ENCODE measurements at places on chromosomes 5 and 9.

GRCh38 chr9:1759771-1760300, 255.3 kb upstream of the SMARCA2 start:
- DNase-seq = no peak

DNA sequence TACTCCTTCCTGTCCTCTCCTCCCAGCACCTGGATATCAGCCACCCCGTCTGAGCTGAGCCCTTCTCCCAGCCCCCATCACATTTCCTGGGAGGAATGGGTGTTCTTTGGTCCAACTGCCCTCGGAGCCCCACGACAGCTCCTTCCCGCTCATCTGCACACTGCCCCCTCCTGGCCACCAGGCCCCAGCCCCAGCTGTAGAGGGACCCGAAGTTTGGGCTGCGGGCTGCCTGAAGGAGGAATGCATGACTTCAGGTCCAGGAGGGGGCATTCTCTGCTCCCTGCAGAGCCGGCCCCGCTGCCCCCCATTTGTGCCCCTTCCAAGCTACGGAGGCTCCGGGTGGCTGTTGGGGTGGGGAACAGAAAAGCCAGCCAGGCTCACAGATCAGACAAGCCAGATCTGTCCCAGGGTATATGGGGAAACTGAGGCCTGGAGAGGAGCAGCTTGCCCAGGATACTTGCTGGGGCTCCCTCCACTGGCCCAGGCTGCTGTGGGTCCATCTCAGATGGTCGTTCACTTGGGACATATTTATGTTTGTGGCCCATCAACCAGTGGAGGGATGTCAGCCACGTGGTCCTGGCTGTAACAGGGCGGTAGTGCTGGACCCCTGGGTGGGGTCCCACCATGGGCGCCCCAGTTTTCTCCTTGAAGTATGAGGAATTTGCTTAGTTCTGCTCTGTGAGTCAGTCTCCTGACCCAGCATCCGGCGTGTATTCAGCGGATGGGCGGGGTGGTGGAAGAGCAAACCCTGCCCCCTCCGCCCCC, 33.1 kb downstream of the DAB2IP start:
- no peak for DNase-seq

- no peak for DNase-seq
These were observed 78.1 kb upstream of the DAP start for GRCh38 chr5:10839118-10839517.

DNA sequence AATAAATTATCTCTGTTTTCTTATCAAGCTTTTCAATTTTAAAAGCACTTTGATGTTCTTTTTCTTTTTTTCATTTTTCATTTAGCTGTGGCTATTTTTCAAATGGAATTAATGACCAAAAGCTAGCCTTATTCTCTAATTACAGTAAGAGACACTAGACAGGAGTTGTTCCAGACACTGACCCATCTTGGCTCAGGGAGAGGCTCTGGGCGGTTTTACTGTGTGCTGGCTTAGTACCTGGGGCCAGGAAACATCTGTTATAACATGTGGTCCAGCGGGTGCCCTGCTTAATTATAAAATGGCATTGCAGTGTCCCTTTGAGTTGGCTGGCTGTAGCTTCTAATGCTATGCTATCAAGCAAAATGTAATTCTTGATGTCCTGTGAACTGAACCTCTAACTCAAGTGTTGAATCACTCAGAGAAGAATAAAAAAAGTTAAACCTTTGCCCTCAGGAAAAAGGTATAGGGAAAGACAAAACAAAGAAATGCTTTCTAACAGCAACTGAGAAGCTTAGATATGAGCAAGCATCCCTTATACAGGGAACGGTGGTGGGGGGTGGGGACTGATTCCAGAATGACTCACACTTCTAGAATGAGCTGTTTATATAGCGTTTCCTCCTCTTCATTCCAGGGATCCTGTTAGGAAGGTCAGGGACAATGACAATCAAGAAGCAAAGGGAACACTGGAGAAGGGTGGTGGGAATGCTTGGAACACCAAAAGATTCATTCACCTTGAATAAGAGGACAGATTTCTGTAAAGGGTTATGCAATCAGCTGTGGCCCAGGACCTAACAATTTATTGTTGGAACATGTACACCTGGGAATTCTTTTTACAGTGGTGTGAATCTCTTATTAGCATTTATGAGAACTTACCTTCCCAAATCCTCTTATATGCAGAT, 58.7 kb upstream of the NFIB start:
- DNase-seq = peak; percentile 59

DNA sequence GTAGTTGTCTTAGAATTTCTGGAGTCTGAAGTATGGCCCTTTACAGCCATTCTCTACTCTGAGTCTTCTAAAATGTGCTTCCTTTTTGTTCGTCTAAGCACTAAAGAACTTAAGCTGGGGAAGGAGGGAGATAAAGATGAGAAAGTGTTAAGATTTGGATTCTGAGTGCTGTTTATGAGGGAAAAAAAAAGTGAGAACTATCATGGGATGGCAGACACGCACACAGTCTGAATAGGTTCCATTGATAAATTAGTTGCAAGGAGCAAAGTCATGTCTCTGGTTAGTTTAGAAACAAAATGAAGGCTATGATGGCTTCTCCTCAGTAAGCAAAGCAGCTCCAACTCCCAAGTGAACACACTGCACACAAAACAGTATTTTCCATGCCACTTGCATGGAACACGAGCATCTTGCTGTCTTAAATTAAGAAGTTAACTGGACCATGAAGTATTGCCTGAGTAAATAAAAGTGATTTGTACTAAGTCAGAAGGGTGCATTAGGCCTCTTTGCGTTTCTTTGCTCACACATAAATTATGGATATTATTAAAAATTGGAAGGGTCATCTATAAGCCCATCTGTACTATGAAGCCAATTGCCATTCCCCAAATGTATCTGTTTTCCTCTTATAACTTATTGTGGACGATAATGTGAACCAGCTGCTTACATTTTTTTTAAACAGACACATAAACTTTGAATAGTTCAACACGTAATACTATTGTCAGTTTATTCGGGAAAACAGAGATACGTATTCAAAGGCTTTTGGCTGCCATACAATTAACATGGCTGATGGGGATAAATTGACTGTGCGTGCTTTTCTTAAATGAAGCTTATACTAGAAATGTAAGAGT, 199.3 kb downstream of the SGCD start:
- DNase-seq = peak; percentile 65

GRCh38 chr5:90000351-90000750, 409.2 kb downstream of the CETN3 start:
- no peak for DNase-seq

DNA sequence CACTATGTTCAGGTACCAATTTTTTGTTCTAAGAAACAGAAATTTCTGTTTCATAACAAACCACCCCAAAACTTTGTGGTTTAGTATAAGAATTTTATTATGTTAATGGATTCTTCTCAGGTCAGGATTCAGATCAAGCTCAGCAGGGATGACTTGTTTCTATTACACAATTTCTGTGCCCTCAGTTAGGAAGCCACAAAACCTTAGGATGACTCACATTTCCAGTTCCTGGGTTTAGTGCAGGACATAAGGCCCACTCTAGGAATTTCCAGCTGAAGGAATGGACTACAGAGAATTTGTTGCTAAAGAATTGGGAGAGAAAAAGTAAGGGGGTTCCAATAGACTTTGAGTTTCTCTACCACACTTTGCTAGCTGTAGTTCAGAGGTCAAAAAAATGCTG, 629.3 kb downstream of the ANXA1 start:
- DNase-seq = peak; percentile 35

DNA sequence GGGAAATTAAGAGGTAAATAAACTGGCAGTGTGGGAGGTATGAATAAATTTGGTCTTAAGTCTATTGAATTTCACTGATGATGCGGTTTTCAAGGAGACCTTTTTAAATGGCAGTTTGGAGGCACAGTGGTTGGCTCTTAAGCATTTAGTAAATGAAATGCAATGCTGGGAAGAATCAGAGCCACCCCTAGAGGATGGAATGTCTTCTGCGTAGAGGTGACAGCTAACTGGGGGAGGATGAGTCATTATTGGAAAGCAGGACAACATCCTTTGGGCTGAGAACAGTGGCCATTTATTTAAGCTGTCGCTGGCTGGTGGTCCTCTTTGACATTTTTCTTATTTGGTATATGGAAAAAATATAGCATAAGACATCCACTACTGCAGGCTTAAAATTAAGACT, 163.2 kb downstream of the SH3GL2 start:
- no peak for DNase-seq

GRCh38 chr9:137031904-137032640, at the start of gene FUT7:
FUT7 (minus strand) TSS chr9:137032088; CDS start chr9:137031991, 97 bp downstream.
- no peak for DNase-seq

GRCh38 chr5:83377131-83377865, 94.2 kb upstream of the VCAN start:
- peak; percentile 73 for DNase-seq

DNA sequence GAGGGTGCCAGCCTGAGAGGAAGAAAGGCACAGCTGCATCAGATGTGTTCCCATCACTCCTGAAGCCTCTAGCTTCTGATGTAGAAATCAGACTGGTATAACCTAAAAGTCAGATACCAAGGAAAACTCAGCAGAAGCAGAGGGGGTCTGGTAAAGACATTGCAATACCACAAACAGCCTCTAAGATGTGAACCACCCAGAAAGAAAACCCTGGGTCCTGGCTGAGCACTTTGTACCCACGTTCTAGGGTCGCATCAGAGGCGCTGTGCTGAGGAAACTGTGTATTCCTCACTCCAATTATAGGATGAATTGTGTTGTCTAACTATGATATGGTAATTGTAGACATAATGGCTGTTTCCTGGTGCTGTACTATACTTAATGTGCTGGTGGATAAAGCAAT, 275.6 kb downstream of the IRX2 start:
- DNase-seq = no peak

- no peak for DNase-seq
These were observed 2.8 kb downstream of the ARL15 start for GRCh38 chr5:54307583-54307982.

DNA sequence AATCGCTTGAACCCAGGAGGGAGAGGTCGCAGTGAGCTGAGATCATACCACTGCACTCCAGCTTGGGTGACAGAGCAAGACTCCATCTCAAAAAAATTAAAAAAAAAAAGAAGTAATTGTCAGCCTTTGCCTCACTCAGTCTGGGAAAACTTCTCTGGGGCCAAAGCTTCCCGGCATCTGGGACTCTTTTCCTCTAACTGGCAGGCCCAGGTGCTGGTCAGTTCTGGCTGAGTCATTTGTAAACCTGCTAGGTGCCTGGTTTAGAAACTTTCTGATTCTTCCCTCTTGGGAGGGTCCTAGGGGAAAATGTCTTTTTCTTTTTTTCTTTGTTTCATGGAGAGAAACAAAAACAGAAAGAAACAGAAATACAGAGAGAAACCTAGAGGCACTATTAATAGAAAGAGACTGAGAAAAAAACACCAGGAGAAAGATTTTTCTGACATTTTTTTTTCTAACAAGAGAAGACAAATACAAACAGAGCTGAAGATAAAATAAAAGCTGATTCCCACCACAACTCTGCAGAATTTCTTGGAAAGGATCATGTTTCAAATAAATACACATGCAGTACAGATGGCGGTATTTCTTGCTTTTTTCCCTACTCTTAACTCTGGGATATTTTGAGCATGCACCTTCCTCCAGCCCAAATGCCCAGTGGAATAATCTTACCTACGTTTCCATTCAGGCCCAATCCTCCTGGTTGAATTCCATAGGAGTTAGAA, 22.1 kb upstream of the UBAP2 start:
- no peak for DNase-seq

DNA sequence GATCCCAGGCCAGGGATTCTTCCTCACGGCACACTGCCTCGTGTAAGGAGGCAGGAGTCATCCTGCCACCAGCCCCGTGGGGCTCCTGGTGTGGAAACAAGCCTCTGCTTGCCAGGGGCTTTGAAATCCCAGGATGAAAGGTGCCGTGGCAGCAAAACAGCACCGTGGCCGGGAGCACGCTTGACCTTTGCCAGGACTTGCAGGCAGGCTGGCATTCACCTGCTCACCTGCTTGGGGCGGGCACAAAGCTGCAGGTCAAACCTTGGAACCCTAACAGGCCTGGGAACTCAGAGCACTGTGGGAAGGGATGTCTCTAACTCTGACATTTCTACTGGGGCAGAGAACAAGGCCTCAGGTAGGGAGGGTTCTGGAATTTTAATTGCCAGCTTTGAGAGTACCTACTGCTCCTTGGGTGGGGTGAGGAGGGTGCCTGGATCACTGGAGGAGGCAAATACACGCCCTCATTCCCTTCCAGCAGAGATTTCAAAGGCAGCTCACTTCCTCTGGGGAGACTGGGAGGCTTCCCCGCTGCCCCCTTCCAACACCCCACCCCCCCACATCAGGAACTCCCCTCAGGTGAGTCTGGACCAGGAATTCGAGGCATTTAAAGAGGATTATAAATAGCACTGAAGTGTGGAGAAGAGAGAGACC, 45.6 kb upstream of the STXBP1 start:
- no peak for DNase-seq

DNA sequence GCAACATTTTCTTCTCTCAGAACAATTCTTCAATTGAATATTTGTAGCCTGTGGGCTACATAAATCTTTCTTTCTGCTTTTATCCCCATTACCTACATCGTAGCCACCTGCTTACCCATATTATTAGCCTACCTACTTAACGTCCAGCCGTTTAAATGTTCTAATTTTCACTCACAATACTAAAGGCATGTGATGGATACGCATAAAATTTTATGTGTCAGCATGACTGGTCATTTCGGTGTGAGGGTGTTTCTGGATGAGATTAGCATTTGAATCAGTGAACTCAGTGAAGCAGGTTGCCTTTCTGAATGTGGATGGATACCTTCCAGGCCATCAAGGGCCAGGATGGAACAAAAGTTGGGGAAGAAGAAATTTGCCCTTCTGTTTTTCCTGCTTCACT, 1722.5 kb upstream of the ACO1 start:
- no peak for DNase-seq

- peak; percentile 48 for DNase-seq
These were observed 2.3 kb downstream of the HAPLN1 start for GRCh38 chr5:83718195-83718825.

- no peak for DNase-seq
These were observed 58.3 kb upstream of the ANGPTL2 start for GRCh38 chr9:127180457-127181314.

DNA sequence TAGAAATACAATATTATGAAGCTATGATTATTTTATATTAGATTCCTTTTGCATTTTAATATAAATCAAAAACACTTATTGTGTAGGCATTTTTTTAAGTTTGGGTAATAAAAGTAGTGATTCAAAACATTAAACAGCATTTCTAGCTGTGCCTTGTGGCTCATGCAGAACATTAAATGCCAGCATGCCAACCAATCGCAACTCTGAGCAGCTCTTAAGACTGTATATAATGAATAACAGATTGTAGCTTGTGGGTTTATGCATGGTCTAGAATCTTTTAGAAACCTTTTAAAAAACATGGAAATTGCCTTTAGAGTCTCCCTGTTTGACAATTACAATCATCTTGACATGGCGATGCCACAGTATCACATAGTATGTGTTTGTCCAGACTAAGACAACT, 903.8 kb downstream of the EFNA5 start:
- peak; percentile 8 for DNase-seq

- peak; percentile 73 for DNase-seq
These were observed 348.6 kb upstream of the RGMB start for GRCh38 chr5:98424681-98425450.

DNA sequence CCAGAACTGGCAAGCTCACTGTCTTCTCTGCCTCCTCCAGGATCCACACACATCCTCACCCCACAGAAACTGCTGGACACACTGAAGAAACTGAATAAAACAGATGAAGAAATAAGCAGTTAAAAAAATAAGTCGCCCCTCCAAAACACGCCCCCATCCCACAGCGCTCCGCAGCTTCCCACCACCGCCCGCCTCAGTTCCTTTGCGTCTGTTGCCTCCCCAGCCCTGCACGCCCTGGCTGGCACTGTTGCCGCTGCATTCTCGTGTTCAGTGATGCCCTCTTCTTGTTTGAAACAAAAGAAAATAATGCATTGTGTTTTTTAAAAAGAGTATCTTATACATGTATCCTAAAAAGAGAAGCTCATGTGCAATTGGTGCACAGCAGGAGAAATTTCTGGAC, 16.1 kb upstream of the CFAP157 start:
- no peak for DNase-seq

- no peak for DNase-seq
These were observed 18.1 kb downstream of the PDLIM4 start for GRCh38 chr5:132275367-132276220.

Data from fibroblast of skin of left quadriceps (primary cell).